ENCODE measurements at places on chromosomes 5 and 9.

DNA sequence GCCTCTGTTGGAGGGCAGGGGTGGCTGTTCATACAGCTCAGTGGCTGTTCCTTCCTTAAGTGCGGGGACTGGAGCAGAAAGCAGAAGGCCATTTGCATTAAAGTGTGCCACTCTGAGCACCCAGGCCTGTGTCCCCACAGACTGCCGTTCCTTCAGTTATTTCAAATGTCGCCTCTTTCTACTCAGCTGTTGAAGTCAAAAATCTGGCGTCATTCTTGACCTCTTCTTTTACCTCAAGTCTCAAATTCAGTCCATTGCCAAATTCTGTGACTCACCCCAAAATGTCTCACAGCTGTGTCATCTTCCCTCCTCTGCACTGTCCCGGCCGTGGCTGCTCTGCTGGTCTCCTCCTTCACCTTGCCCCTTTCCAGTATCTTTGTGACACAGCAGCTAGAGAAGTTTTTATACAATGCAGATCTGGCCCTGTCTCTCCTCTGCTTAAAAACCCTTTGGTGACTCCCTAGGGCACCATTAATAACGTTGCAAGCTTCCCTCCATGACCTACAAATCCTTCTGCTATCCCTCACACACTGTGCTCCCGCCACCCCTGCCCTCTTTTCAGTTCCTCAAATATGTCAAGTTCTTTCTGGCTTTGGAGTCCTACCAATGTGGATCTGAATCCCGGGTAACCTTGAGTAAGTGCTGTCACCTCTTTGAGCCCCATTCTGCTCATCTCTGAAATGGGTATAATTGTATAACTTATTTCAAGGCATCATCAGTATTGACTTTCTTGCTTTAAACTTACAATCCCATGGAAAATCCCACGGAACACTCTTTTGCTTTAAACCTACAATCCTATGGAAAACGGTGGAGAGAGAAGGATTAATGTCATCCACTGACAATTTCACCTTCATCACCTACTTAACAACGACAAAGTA, 98.3 kb upstream of the BOD1 start:
- no peak for DNase-seq

GRCh38 chr5:113378959-113379541, 55.7 kb downstream of the TSSK1B start:
- DNase-seq = peak; percentile 3

GRCh38 chr5:162886717-162887116, 550.7 kb upstream of the CCNG1 start:
- DNase-seq = no peak

- DNase-seq = no peak
Observed at GRCh38 chr5:151345808-151346478, 1.4 kb downstream of the SLC36A2 start.

- peak; percentile 48 for DNase-seq
Observed at GRCh38 chr5:119355685-119356611, at the start of gene TNFAIP8. TNFAIP8 (plus strand) TSS chr5:119356019; CDS start chr5:119356091, 72 bp downstream.

DNA sequence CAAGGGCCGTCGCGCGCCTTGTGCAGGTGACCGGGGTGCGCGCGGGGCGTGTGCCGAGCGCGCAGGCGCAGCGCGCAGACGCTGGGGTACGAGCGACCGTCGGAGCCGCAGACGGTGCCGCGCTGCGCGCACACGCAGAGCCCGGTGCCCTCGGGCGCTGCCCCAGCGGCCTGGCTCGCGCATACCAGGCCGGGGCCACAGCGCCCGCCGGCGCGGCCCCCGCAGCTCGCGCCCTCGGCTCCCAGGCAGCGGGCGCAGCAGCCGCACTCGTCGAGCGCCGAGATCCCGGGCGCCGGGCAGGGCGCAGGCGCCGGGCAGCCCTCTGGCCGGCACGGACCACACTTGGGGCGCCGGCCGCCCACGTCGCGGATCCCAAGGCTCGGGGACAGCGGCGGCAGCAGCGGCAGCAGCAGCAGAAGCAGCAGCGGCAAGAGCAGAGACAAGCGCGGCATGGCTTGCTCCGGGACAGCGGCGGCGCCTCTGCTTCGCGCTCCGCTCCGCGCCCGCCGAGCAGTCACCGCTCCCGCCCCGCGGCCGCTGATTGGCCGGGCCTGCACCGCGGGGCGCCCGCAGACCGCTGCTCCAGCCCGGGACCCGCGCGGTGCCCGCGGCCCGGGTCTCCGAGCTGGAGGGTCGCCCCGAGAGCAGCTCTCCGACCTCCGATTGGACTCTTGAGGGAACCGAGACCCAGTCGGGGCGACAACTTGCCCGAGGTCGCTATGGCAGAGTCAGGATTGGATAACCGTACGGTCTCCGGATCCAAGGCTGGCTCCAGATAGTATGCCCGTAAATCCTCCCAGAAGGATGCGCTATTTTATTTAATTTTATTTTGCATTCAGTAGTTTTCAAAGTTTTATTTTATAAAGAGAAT, at the start of gene IGFBPL1:
Gene IGFBPL1 (minus strand): TSS at position 482 of the 871 bp plus-strand sequence. CDS start 30 bp downstream, at position 452.
- DNase-seq = no peak

DNA sequence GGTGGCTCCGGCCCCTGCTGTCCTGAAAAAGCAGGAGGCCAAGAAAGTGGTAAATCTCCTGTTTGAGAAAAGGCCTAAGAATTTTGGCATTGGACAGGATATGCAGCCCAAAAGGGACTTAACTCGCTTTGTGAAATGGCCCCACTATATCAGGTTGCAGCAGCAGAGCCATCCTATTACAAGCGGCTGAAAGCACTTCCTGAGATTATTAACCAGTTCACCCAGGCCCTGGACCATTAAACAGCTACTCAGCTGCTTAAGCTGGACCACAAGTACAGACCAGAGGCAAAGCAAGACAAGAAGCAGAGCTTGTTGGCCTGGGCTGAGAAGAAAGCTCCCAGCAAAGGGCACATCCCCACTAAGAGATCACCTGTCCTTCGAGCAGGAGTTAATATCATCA, 89.7 kb downstream of the MLLT3 start:
- DNase-seq = no peak

DNA sequence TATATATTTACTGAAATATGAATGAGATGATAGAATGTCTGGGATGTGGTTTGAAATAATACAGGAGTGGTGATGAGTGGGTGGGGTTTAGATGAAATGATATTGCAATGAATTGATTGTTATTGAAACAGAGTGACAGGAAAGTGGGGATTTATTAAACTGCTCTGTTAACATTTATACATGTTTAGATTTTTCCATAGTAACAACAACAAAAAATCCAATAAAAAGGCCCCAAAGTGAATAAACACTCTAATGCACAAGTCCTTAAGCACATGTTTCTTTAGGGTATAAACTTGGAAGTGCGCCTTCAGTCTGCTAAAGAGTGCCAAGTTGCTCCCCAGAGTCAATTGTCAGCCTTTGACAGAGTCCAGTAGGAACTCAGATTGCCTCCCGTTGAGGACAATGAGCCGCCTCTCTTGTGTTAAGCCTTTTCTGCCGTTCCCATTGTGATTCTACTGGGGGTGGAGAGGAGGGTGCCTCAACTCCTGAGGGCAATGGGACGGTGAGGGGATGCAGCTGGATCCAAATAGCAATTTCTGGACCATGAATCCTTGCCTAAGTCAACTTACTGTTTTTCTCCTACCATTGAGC, 112.3 kb downstream of the SLC28A3 start:
- no peak for DNase-seq

GRCh38 chr5:173734716-173735115, 118.3 kb upstream of the BOD1 start:
- no peak for DNase-seq

DNA sequence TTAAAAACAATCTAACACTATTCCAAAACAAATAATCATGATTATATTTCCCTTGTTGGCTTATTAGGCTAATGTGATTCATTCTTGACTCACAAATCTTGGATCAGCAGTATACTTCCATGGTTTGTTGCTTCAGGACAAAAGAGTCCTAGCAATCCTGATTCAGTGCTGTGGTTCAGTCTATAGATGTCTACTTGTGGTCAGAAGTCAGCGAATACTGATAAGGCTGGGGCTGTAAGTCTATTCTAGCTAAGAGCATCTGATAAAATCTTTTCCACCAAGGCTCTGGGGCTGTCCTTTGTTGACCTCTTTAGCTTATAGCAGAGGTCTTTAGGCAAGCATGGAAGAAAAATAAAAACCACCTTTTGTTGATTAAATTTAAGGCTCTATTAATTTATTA, 4.4 kb upstream of the SMIM3 start:
- no peak for DNase-seq

DNA sequence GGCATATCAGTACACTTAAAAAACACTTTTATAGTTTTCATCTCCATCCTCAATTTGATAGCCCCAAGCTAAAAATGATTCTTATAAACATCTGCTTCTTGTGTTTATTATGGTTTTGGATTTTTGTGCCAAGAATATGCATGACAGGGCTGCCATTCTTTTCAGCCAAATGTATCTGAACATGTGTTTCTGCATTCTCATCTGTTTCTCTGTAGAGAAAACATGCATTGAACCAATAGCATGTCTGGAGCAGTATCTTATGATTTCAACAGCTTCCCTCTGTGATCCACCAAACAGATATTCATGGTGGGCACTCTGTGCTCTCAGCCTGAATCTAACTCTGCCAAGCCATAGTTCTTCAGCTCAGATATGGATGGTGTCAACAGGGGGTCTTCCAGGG, 99.3 kb upstream of the ERCC6L2 start:
- no peak for DNase-seq

DNA sequence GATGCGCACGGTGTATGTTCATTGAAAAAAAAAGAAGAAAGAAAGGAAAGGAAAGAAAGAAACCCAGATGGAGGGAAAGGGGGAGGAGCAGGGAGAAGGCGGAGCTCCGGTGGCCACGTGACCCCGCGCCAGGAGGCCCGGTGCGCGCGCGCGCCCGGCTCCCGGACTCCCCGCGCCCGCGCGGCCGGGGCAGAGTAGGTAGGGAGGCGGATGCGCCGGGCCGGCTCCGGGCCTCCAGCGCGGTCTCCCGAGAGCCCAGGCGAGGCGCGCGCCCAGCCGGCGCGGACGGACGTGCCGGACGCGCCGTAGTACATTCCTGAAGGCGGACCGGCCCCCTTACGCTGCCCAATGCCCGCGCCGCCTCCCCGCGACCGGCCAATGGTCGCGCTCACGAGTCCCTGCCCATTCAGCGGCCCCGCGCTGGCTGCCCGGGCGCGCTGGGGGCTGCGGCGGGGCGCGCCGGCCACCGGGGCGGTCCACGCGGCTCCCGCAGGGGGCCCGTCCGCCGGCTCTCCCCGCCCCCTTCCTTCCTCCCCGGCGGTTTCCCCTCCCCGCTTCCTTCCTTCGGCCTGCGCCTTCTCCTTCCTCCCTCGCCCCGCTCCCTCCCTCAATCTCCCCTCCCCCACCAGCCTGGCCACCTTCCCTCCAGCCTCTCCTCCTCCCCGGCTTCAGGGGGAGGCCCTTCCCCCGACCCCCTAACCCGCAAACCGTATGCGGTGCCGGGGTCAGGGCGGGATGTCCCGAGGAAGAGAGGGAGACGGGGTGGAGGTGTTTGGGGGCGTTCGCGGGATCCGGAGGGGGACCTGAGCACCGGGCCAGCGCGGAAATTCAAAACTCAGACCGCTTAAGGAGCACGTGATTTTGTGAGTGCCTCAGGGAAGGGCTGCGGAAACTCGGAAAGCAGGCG, 5.8 kb downstream of the PTCH1 start:
- DNase-seq = no peak

GRCh38 chr9:113313261-113313660, 10.1 kb upstream of the RNF183 start:
- no peak for DNase-seq

GRCh38 chr5:180400416-180400815, 47.3 kb upstream of the GFPT2 start:
- DNase-seq = no peak

GRCh38 chr9:124869986-124870560, 8.1 kb downstream of the ARPC5L start:
- DNase-seq = peak; percentile 63

DNA sequence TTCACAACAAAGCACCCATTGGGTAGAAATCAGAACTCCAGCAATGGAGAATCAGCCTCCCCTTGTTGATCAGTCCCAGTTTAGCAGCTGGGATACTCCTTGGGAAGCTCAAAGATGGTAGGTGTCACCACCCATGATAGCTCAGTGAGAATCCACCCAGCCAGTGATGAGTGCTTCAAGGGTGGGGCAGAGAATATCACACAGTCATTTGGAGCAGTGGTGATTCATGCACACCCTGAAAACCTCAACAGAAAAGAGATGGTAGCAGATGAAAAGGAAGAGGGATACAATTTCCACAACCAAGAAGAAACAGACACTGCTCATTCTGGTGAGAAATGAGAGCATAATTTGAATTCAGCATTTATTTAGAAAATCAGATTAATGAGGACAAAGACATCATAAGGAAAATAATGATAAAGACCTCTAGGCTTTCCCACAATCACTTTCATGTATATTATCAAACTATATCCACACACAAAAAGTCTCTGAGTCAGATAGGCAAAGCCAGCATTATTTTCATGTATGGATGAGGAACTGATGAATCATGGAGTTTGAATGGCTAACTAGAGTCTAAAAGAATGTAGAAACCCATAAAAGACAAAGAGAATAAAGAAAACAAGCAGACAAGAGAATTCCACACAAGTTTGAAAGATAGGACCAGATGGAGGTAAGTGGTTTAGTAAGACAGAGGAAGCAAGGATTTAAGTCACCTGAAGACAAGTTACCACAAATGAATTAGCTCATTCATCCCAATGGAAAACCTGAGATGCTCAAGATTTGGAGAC, 82.9 kb downstream of the FEM1C start:
- DNase-seq = no peak

DNA sequence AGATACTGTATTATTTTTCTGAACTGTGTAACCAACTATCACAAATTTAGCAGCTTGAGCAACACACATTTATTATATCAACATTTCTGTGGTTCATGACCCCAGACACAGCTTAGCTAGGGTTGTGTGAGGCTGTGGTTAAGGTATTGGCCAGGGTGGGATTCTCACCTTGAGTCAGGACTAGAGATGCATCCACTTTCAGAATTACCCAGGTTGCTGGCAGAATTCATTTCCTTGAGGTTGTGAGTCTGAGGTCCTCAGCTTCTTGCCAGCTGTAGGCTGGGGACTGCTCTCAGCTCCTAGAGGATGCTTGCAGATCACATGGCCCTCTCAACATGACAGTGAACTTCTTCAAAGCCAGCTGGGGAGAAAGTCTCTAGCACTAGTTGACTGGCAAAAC, 122.5 kb upstream of the RASGRF2 start:
- DNase-seq = no peak

GRCh38 chr9:131963072-131964030, 116.3 kb downstream of the MED27 start:
- no peak for DNase-seq
